M059J (cell line): ENCODE measurements at places on chromosomes 5 and 9. TPM values are rescaled to one million over a fixed set of nuclear protein-coding genes. Genes with fewer than 3 reads are reported as not detected.

The LECT2 gene
- not detected in 2 replicates for total RNA-seq

The ARHGEF37 gene
- total RNA-seq, result 0.15 and 0.20 TPM in 2 replicates

The REXO4 gene
- 17.2 and 21.2 TPM in 2 replicates for total RNA-seq

The RMRP gene
- 4,274 and 18,093 TPM in 2 replicates for total RNA-seq

The LCN9 gene
- not detected in 2 replicates for total RNA-seq

The CAST gene
- total RNA-seq, result 88.2 and 149 TPM in 2 replicates

The GPRIN1 gene
- total RNA-seq, result 8.4 and 12.4 TPM in 2 replicates

The CBY3 gene
- total RNA-seq, result not detected in 2 replicates

The STING1 gene
- 29.3 and 35.2 TPM in 2 replicates for total RNA-seq

The TMEM8B gene
- total RNA-seq, result 1.9 and 4.2 TPM in 2 replicates

The FAM169A gene
- 5.3 and 10.7 TPM in 2 replicates for total RNA-seq

The TEX48 gene
- not detected in 2 replicates for total RNA-seq

The WDR38 gene
- not detected in 2 replicates for total RNA-seq

DNA sequence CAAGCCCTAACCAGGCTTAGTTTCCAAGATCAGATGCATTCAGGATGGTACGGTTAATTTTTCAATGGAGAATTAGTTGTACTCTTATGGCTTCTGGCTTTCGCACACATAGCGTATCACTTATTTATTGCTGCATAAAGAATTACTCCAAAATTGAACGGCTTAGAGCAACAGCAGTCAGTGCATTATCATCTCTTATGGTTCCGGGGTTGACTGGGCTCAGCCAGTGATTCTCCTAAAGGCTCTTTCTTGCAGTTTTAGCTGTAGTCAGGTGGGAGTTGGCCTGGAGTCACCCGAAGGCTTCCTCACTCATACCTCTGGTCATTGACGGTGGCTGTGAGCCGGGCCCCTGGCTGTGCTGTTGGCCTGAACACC, 595 bp upstream of the GRHPR start:
- no peak for DNase-seq

DNA sequence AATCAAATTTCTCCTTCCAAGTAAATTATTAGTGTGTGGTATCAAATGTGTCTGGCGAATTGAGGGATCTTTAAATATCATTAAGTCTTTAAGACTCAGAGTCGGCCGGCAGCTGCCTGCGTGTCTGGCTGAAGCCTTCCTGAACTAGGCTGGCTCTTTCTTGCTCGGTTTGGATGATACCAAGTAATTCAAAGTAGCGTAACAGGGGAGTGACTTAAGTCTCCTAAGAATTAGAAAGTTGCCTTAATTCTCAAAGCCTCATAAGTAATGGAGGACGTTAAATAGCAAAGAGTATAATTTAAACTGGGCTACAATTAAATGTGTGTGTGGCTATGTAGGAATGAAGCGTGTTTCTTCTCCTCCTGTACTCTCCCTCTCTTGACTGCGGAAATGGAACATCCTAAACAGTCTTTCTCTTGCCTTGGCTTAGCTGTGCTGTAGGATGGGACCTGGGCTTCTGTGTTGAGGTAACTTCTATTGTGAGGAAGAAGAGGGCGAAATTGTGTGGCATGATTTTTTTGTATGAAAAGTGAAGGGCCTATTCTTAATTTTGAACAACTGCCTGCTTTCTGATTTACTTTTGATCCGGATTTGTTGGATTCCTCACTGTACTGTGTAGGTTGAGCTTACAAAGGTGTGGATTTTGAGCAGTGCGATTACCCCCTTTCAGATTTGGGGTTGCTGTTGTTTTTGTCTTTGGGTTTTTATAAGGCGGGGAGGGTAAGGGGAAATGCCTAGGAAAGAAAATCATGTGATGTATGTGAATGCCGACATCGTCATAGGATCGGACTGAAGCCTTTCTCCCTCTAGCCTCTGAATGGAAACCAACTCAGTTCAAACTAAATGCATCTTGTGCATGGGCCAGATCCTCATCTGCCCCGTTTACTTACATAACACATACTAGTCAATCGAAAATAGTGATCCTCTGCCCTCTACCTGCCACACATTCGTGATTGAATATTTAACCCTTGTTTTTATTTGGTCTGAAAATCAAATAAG, 29.9 kb downstream of the CPEB4 start:
- peak; percentile 81 for DNase-seq

- DNase-seq, result no peak
These were observed 57.8 kb downstream of the MPDZ start for GRCh38 chr9:13221741-13222140.

- no peak for DNase-seq
These were observed 94.2 kb upstream of the RUSC2 start for GRCh38 chr9:35395706-35396101.

DNA sequence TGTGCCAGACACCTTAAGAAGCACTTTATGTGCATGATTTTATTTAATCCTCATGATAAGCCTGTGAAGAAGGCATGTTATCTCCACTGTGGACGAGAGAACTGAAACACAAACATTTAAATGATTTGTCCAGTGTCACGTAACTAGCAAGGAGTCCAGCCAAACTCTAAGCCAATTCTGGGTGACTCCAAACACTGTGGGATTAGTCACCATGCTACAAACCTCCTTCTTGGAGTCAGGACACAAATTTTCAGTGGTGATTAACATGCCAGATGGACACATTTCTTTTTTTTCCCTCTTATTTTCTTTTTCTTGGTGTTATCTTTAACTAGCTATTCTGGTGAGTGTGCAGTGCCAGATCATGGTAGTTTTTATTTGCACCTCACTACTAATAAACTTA, 316.8 kb downstream of the NDUFS4 start:
- peak; percentile 82 for DNase-seq

DNA sequence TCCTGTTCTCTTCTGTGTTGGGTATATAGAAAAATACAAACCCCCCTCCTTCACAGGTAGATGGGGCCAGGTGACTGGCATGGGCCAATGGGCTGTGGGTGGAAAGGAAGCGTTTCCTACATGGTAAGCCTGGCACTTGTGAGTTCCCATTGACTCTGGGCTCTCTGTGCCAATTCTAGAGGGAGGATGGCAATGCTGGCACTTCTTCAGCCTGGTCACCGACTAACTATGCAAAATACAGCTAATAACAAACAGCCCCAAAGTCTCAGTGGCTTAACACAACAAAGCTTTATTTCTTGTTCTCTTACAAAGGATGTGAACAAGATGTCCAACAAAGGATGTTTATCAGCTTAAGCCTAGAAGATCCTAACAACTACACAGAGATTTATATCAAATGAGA, 258.1 kb downstream of the SYK start:
- peak; percentile 80 for DNase-seq

DNA sequence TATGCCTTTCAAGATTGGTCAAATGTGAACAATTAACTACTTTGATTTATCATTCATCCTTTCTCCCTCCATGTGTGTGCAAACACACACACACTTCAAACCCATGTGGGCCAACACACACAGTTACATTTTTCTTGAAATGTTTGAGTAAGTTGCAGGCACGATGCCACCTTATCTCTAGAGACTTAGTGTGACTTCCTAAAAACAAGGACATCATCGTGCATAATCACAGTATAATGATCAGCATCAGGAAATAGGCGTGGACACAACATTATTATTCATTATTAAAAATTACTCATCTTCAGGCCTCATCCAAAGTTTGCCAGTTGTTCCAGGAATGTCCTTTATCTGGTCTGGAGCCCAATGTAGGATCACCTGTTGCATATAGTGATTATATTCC, 209.5 kb downstream of the GNA14 start:
- no peak for DNase-seq

GRCh38 chr5:4144411-4145007, 548.9 kb downstream of the IRX1 start:
- DNase-seq, result no peak

DNA sequence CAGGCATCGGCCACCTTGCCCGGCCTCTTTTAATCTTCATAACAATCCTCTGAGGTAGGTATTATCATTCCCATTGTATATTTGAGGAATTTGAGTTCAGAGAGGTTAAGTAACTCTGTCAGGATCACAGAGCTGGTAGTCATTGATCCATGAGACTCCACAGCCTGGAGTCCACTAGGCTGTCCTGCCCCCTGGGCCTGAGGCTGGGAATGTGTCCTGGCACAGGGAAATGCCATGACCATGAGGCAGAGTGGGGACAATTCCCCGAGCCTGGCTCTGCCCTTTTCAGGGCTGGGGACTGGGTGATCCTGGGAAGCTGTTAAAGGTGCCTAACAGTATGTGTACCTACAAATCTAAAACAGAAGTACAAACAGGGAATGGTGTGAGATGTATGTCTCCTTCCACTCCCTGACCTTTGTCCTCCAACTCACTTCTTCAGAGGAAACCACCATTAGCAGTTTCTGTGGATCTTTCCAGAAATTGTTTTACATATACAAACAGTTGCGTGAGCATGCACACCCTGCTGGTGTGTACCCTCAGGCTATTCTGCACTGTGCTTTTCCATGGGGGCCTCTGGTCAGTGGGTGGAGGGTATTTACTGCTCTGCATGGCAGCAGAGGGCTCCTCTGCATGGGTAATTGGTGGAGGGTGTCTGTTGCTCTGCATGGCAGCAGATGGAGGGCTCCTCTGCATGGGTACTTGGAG, 53.8 kb downstream of the NDST1 start:
- no peak for DNase-seq

GRCh38 chr9:90007516-90008440, 403.0 kb downstream of the GADD45G start:
- peak; percentile 88 for DNase-seq

- DNase-seq, result peak; percentile 37
These were observed 39.6 kb upstream of the ELL2 start for GRCh38 chr5:96001262-96001661.

GRCh38 chr9:114820776-114821501, 15.1 kb upstream of the TNFSF15 start:
- DNase-seq, result no peak

DNA sequence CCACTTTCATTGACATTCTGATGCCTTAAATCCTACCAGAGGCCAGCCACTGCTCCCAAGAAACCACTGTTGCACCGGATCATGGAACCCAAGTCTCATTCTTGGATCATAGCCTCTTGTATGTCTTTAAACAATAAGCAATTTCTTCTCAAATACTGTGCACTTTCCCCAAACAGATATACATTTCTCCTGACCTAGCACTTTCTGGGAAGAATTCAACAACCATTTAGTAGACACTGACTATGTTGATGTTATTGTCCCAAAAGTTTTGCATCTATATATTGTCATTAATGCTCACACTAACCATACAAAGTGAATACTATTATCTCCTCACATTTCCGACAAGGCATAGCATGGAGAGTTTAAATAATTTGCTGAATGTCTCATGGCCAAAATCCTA, 123.3 kb downstream of the GNAQ start:
- DNase-seq, result no peak

- no peak for DNase-seq
These were observed 214.8 kb downstream of the PAX5 start for GRCh38 chr9:36818965-36819870.

- no peak for DNase-seq
These were observed 202.7 kb downstream of the CD180 start for GRCh38 chr5:66993882-66994281.

DNA sequence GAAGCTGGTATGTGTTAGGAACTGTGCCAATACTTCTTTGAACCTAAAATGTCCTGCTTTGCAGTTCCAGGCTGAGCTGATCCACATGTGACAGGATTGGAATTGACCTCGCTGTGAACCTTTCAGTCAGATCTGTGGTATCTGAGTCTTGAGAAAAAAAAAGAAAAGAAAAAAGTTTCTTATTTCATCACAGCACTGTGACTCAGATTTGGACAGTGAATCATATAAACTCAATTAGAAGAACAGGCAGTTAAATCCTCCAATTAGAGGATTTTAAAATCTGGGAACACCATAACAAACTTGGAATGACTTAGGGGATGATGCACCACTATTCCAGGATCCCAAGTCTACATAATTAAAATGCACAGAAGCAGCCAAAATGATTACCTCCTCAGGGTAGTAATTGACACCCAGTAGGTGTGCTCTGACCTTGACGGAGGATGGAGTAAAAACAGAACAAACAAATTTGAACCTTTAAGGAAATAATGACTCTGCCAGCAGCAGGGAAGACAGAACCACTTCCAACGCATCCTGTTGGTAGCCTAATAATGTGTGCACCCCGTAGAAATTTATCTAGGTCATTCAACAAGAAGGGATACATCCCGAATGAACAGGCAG, 57.8 kb upstream of the RAI14 start:
- peak; percentile 98 for DNase-seq

DNA sequence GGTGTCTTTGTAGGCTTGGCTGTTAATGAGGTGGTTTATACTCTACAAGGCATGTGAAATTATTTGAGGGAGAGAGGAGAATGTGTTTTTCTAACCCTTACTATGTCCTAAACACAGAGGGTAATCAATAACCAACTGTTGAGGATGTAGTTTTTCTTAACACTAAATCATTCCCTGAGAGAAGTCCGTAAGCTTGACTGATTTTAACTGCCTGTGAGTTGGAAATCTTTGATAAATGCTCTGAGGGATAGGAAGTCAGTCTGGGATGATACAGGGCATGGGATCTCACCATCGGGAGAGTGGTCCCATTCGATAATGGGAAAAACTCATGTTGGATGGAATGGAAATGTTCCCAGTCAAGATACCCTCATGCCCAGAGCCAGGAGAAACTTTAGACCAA, 249.6 kb downstream of the PDZD2 start:
- DNase-seq, result no peak
